Activated CD4-positive, alpha-beta T cell treated with anti-CD3 and anti-CD28 coated beads, Interleukin-2, amount 10 ng/mL, durations not matched to agents 24 days and 14 days (primary cell): ENCODE measurements at places on chromosomes 3 and 15.

- H3K4me1 ChIP-seq = peaks cover 8% of the 10 kb centered on the region
- H3K27me3 ChIP-seq = no peaks in the 10 kb centered on the region
- no peak overlapping the region for H3K4me3 ChIP-seq
- H3K36me3 ChIP-seq = no peaks in the 10 kb centered on the region
- H3K27ac ChIP-seq = no peak overlapping the region
- no peak for DNase-seq
These were observed 109.8 kb upstream of the MANF start for GRCh38 chr3:51275111-51275805.

DNA sequence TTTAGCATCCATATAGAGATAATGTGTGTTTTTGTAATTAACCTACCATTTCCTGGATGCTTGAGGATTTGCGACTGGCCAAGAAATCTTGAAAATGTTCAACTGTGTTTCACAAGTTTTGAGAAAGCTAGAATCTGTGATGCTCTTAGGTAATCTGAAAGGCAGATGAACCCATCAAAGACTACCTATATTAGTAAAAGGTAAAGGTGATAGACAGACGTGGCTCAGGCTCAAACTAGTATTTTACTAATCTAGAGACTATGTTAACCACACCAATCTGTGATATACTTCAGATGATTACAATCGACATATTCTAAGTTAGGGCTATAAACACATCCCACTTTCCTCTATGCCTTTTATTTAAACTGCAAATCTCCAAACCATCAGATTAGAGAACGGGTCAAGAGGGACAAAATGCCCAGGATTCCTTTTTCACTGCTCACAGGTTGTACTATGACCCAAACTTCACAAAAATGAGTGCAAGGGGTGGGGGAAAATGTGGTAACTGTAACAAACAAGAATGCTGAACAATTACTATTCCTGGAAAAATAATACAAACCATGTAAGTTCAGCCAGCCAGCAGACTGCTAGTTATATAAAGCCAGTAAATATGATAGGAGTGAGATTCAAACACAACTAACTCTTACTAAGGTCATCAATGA, 295.1 kb downstream of the FOXP1 start:
- H3K36me3 ChIP-seq = peaks cover 1% of the 10 kb centered on the region
- H3K4me3 ChIP-seq = no peak overlapping the region
- DNase-seq = no peak
- peaks cover 7% of the 10 kb centered on the region for H3K27me3 ChIP-seq
- H3K27ac ChIP-seq = no peak overlapping the region

GRCh38 chr3:130934442-130935089, 40.7 kb downstream of the ATP2C1 start:
- no peak overlapping the region for H3K27ac ChIP-seq
- H3K36me3 ChIP-seq = peaks cover 25% of the 10 kb centered on the region
- no peak overlapping the region for H3K4me3 ChIP-seq
- DNase-seq = no peak
- H3K27me3 ChIP-seq = no peaks in the 10 kb centered on the region
- peaks cover 10% of the 10 kb centered on the region for H3K4me1 ChIP-seq

DNA sequence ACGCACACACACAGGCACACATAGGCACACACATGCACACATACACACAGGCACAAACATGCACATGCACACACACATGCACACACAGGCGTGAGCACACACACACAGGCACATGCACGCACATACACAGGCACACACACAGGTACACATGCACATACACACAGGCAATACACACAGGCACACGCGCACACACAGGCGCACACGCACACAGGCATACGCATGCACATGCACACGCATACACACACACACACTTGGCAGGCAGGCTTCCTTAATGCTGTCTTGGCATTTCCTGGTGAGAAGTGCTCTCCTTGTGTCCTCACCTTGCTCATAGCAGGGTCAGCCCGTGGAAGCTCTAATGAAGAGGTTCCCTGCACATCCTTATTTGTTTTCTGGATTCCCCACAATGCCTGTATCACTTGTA, 8.4 kb upstream of the SLCO2A1 start:
- H3K27ac ChIP-seq = no peak overlapping the region
- H3K4me3 ChIP-seq = no peak overlapping the region
- peaks cover 4% of the 10 kb centered on the region for H3K27me3 ChIP-seq
- no peaks in the 10 kb centered on the region for H3K36me3 ChIP-seq
- no peaks in the 10 kb centered on the region for H3K4me1 ChIP-seq

DNA sequence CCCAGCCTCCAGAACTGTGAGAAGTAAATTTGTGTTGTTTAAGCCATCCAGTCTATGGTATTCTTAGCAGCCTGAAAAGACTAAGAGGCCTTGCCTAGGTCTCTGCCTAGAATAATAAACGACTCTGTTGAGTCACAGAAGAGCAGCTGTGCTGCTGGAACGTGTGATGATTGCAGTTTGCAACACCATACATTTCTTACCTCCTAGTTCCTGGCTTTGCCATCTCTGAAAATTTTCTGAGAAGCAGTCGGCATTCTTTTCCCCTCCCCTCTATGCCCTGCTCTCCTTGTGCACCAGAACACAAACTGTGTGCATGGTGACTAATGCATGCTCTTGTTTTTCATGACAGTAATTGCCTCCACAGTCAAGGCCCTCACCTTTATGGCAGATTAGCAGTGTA, 301.3 kb downstream of the IL20RB start:
- no peaks in the 10 kb centered on the region for H3K36me3 ChIP-seq
- H3K27me3 ChIP-seq = no peaks in the 10 kb centered on the region
- no peak for DNase-seq
- H3K4me3 ChIP-seq = no peak overlapping the region
- no peak overlapping the region for H3K27ac ChIP-seq

DNA sequence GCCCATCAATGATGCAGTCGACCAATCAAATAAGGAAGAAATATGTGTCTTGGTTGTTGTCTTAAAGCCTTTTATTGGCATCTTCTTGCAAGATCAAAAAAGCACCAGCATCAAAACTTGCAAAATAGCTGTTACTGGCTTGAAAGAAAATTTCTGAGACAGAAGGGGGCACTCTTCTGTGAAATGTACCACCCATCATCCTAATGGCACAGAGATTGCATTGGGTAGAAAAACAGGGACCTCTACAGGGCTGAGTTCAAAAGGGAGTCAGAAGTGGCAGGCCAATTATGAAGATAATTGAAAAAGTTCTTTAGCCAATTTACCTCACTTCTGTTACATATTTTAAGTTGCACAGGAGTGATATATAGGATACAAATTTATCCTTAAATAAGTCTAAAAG, 122.3 kb upstream of the GPR149 start:
- no peaks in the 10 kb centered on the region for H3K4me1 ChIP-seq
- H3K36me3 ChIP-seq = no peaks in the 10 kb centered on the region
- H3K27ac ChIP-seq = no peak overlapping the region
- no peaks in the 10 kb centered on the region for H3K27me3 ChIP-seq

DNA sequence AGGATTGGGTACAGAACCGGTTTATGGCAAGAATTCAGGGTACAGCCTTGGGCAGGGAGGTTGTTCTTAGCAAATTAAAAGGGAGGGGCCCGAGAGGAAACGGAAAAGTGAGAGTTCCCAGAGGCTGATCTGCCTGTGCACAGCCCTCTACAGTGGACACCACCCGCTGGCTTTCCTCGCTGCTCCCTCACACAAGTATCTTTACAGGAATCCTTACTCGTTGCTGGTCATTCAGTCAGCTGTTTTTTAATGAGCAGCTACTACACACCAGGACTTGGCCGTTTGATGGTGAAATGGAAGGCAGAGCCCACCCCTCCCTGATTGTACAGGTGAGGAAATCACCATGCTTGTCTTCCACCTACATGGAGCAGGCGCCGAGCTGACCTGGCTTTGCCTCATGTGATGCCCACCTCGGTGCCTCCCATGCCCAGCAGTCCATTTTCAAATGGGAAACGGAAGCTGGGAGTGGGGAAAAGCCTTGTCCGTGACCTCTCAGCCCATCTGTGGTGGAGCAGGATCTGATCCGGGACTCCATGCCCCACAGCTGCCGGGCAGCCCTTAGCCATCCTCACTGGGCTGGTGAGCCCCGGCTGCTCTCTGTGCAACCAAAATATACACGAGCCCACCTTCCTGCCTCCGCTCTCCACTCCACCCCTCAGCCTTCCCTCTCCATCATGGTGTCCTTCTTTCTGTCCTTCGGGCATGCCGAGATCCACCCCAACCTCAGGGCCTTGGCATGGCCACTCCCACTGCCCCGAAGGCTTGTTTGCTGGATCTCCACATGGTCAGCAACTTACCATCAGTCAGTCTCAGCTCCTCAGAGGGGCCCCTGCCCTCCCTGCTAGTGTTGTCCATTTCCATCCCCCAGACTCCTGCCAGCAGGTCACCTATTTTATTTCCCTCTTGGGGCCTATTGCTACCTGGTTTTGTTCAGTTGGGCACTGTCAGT, 33.3 kb upstream of the FGD5 start:
- no peak for DNase-seq
- no peaks in the 10 kb centered on the region for H3K4me1 ChIP-seq
- H3K36me3 ChIP-seq = no peaks in the 10 kb centered on the region
- no peak overlapping the region for H3K27ac ChIP-seq
- H3K27me3 ChIP-seq = peaks cover 12% of the 10 kb centered on the region
- H3K4me3 ChIP-seq = no peak overlapping the region

GRCh38 chr3:176174060-176174459, 1023.2 kb downstream of the TBL1XR1 start:
- no peaks in the 10 kb centered on the region for H3K27me3 ChIP-seq
- H3K27ac ChIP-seq = no peak overlapping the region
- DNase-seq = no peak

DNA sequence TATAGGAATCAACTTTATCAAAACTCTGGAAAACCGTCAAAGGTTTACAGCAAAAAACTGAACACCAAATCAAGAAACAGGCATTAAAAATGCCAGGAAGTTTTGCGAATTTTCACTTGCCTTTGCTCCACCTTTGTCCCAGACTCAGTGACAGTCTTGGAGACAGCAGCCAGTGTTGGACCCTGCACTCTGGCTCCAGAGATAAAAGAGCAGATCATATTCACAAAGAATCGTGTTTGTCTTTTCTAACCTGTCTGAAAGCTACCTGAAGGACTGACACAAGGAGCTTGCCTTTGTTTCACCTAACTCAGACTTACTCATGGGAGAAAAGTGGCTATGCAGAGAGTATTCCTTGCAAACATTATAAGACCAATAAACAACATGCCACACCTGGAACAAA, 74.0 kb upstream of the TCF12 start:
- H3K27ac ChIP-seq = no peak overlapping the region
- peaks cover 4% of the 10 kb centered on the region for H3K4me1 ChIP-seq
- DNase-seq = no peak
- H3K36me3 ChIP-seq = no peaks in the 10 kb centered on the region
- no peak overlapping the region for H3K4me3 ChIP-seq
